ENCODE measurements at places on chromosomes 5 and 9. TPM values are rescaled to one million over a fixed set of nuclear protein-coding genes. Genes with fewer than 3 reads are reported as not detected.
A peak's percentile ranks its signal among the peaks of the same experiment; 100 is the strongest.

GRCh38 chr5:75614176-75614575, 2.9 kb downstream of the ANKDD1B start:
- DNase-seq, result no peak
- no peak overlapping the region for H3K4me3 ChIP-seq
- H3K36me3 ChIP-seq, result no peaks in the 10 kb centered on the region
- H3K27ac ChIP-seq, result no peak overlapping the region
- H3K27me3 ChIP-seq, result peaks cover 13% of the 10 kb centered on the region

- no peak overlapping the region for H3K4me3 ChIP-seq
- peaks cover 2% of the 10 kb centered on the region for H3K36me3 ChIP-seq
- DNase-seq, result no peak
- no peak overlapping the region for H3K27ac ChIP-seq
- H3K27me3 ChIP-seq, result no peaks in the 10 kb centered on the region
These were observed 90.6 kb downstream of the ZCCHC7 start for GRCh38 chr9:37210737-37211523.

DNA sequence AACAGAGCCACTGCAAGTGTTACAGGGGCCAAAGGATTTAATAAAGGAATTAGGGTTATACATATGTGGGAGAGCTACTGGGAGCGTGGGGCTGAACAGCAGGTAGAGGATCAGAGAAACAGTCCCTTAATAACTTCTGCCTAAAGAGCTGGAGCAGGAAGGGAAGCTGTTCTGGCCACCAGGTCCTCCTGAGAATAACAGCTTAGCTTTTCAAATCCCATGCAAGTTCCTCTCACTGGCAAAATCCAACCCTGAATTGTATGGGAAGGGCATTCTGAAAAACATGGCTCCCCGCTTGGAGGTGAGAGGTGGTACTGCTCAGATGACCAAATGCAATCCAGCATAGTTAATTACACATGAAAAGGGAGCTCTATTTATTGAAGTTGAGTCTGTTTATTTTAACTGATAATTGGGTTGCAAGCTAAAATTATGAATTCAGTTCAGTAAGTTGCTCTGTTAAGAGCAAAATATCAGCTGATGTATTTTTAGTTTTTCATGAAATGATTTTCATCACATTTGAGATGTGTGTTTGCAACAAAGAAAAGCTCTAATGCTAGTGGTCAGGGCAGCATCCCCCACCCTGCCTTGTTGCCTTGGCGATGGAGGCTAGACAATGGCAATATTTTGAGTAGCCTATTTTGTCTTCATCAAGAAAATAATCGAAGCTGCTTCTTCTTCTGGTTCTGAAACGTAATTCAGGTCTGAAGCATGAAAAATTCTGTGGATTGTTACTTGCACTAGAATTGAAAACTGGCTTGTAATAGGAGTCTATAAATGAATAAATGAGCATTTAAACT, 58.4 kb upstream of the SH3GL2 start:
- no peak overlapping the region for H3K4me3 ChIP-seq
- no peak for DNase-seq
- no peak overlapping the region for H3K27ac ChIP-seq
- no peaks in the 10 kb centered on the region for H3K4me1 ChIP-seq
- no peaks in the 10 kb centered on the region for H3K27me3 ChIP-seq

DNA sequence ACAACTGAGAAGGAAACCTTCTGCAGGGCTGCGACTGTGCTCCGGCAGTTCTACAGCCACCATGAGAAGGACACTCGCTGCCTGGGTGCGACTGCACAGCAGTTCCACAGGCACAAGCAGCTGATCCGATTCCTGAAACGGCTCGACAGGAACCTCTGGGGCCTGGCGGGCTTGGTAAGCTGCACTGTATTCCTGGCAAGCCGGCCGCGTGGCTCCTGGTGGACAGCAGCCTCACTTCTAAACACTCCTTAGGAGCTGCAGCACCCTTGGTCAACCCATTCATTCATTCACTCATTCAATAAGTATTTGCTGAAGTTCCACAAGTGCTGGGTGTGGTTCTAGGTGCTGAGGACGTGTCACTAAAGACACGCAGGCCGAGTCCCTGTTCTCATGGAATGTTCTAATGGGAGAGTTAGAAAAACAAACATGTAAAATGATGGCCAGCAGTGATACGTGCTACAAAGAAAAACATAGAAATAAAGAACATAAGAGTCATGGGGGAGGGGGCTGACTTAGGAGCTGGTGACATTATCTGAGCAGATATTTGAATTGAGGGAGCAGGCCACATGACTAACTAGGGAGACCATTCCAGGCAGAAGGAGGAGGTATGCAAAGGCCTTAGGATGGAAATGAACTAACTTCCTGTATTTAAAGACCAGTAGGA, 6.1 kb downstream of the IL4 start:
- peaks cover 2% of the 10 kb centered on the region for H3K36me3 ChIP-seq
- H3K27ac ChIP-seq, result no peak overlapping the region
- DNase-seq, result no peak

DNA sequence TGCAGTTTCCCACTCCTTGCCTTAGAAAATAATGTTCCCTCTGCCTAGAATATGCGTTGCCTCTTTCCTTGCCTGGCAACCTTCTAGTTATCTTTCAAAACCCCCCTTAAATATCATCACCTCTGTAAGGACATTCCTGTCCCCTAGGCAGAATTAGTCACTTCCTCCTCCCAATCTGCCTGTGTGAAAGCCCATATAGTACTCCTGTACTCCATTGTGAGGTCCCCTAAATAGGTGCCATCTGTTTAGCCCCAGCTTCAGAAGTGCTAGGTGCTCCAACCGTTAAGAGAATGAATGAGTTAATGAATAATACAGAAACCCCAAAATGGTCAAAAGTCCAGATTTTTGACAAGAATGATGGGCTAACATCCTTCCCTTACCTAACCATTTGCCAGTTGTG, 181.4 kb downstream of the GDNF start:
- no peak overlapping the region for H3K4me3 ChIP-seq
- no peak overlapping the region for H3K27ac ChIP-seq
- H3K27me3 ChIP-seq, result no peaks in the 10 kb centered on the region
- no peaks in the 10 kb centered on the region for H3K4me1 ChIP-seq
- no peaks in the 10 kb centered on the region for H3K36me3 ChIP-seq
- DNase-seq, result no peak

DNA sequence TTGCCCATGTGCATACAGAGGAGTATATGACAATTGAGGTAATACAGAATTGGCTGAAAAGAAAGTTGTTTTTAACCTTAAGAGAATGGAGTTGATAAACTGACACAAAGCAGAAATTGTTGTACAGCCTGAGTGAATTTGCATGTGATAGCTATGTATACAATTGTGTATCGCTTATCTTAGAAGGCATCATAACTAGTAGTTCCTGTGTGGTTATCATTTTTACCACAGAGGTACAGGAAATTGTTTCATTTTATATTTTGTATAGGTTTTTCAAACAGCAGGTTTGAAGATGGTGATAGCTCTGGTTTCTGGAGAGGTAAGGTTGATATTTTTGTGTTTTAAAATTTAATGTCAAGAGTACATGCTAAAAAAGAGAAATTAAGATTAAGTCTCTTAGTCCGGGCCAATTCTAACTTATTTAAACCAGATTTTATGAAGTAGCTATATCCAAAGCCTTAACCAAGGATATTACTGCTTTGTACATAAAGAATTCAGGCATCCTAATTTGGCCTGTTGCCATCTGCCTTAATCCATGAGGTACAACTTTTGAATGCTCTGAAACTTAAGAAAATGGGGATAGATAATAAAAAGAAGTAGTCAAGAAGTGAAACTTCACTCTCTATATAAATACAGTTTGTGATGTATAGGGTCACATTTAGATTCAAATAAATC, 26.0 kb downstream of the DDX4 start:
- H3K27ac ChIP-seq, result peak overlapping the region; percentile 52
- H3K36me3 ChIP-seq, result no peaks in the 10 kb centered on the region
- H3K27me3 ChIP-seq, result no peaks in the 10 kb centered on the region
- no peaks in the 10 kb centered on the region for H3K4me1 ChIP-seq
- peak; percentile 87 for DNase-seq

DNA sequence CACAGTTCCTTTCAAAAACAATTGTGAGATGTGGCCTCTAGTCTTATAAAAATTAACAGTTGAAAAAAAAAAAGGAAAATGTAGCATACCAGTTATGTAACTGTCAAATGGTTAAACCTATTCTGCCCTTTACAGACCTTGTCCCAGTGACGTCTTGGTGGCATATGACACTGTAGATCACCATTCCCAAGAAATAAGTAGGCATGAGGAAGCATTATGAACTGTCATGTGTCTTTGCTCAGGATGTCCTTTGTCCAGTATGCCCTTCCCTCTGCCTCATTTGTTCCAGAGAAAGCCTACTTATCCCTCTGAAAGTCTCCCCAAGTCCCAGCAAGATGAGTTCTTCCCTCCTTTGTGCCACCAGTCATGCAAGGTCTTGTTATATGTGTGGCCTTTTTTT, 63.2 kb downstream of the PAM start:
- H3K27me3 ChIP-seq, result no peaks in the 10 kb centered on the region
- DNase-seq, result no peak
- no peaks in the 10 kb centered on the region for H3K4me1 ChIP-seq
- H3K4me3 ChIP-seq, result no peak overlapping the region

GRCh38 chr9:71897577-71897976, 13.4 kb downstream of the ABHD17B start:
- H3K4me3 ChIP-seq, result peak overlapping the region; percentile 18
- peak overlapping the region; percentile 96 for H3K27ac ChIP-seq
- peak; percentile 49 for DNase-seq
- H3K36me3 ChIP-seq, result peaks cover 4% of the 10 kb centered on the region
- H3K27me3 ChIP-seq, result no peaks in the 10 kb centered on the region
- peaks cover 51% of the 10 kb centered on the region for H3K4me1 ChIP-seq

- H3K4me3 ChIP-seq, result no peak overlapping the region
- DNase-seq, result no peak
- H3K27me3 ChIP-seq, result no peaks in the 10 kb centered on the region
- no peak overlapping the region for H3K27ac ChIP-seq
- H3K36me3 ChIP-seq, result no peaks in the 10 kb centered on the region
- H3K4me1 ChIP-seq, result peaks cover 15% of the 10 kb centered on the region
These were observed 131.6 kb downstream of the SEMA6A start for GRCh38 chr5:116442931-116443551.

DNA sequence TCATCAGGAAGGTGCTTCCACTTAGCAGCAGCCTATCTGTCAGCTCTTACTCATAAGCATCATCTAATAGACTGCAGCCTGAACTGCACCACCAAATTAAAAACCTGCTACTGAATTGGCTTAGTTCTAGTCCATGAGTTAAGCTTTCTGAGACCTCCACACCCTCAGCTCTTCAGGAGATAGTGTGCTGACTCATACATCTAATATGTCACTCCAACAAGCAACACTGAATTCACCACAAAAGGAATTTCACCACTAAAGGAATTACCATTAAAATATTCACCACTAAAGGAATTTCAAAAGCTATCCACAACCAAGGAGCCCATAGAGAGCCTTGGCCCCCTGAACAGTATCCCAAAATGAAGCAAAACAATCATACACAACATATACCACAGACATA, 418.5 kb upstream of the RORB start:
- H3K27ac ChIP-seq, result no peak overlapping the region
- DNase-seq, result no peak
- no peaks in the 10 kb centered on the region for H3K36me3 ChIP-seq
- no peaks in the 10 kb centered on the region for H3K4me1 ChIP-seq
- H3K4me3 ChIP-seq, result no peak overlapping the region

- peaks cover 2% of the 10 kb centered on the region for H3K27me3 ChIP-seq
- H3K36me3 ChIP-seq, result no peaks in the 10 kb centered on the region
- no peak overlapping the region for H3K4me3 ChIP-seq
- DNase-seq, result no peak
These were observed 36.5 kb upstream of the IRX4 start for GRCh38 chr5:1919209-1919566.

- no peaks in the 10 kb centered on the region for H3K36me3 ChIP-seq
- H3K4me1 ChIP-seq, result no peaks in the 10 kb centered on the region
- no peak overlapping the region for H3K27ac ChIP-seq
- no peak overlapping the region for H3K4me3 ChIP-seq
These were observed 507.8 kb downstream of the MAT2B start for GRCh38 chr5:164013077-164013670.

DNA sequence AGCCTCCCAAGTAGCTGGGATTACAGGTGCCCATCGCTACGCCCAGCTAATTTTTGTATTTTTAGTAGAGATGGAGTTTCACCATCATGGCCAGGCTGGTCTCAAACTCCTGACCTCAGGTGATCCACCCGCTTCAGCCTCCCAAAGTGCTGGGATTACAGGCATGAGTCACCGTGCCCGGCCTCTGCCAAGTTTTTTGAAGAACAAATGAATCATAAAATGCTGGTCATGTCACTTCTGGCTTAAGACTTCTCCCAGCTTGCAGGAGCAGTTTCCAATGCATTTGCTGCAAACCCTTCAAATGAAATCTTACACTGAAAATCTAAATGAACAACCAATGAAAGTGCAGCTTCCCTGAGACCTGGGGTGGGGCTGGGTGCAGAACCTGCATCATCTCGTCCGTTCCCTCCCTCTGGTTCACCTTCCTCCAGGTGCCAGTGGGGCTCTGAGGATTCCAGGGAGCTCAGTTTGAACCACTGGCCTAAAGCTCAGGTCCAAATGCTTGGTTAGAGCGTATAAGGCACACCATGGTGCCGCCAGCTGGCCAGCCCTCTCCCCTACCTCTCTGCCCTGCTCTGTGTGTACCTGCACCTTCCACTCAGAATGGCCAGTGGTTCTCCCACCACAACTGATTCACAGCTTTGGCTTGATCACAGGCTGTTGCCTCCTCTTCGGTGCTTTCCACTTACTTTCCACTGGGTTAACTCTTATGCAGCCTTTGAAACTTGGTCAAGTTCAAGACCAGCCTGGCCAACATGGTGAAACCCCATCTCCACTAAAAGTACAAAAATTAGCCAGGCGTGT, 39.8 kb upstream of the FUBP3 start:
- DNase-seq, result no peak
- peaks cover 61% of the 10 kb centered on the region for H3K27me3 ChIP-seq
- peaks cover 62% of the 10 kb centered on the region for H3K4me1 ChIP-seq

- H3K27me3 ChIP-seq, result no peaks in the 10 kb centered on the region
- H3K36me3 ChIP-seq, result no peaks in the 10 kb centered on the region
- no peak overlapping the region for H3K4me3 ChIP-seq
- no peaks in the 10 kb centered on the region for H3K4me1 ChIP-seq
- no peak for DNase-seq
- H3K27ac ChIP-seq, result no peak overlapping the region
These were observed 73.5 kb upstream of the PTGER4 start for GRCh38 chr5:40606077-40606765.

- H3K4me1 ChIP-seq, result no peaks in the 10 kb centered on the region
- no peaks in the 10 kb centered on the region for H3K36me3 ChIP-seq
- H3K27me3 ChIP-seq, result no peaks in the 10 kb centered on the region
- no peak overlapping the region for H3K27ac ChIP-seq
- no peak overlapping the region for H3K4me3 ChIP-seq
These were observed 53.5 kb downstream of the TLR4 start for GRCh38 chr9:117757561-117758190.

GRCh38 chr5:107565791-107566767, 104.7 kb downstream of the EFNA5 start:
- no peak overlapping the region for H3K27ac ChIP-seq
- DNase-seq, result no peak
- H3K27me3 ChIP-seq, result no peaks in the 10 kb centered on the region
- H3K4me3 ChIP-seq, result no peak overlapping the region
- no peaks in the 10 kb centered on the region for H3K36me3 ChIP-seq

DNA sequence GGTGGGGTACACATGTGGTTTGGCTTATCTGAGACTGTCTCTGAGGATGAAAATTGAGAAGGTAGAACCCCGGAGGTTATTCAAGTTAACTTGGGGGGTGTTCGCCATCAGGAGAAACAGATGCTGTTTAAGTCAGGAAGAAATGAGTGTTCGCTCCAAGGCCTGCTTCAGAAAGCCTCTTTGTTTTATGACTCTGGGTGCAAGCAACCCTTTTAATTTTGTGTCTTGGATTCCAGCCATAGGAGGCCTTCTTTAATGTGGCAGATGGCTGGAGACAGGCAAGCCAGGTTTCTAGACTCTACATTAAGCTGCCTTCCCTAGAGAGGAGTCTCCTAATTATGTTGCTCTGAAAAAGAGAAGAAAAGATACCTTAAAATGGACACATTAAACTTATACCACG, 4.2 kb upstream of the SMAD5 start:
- H3K27me3 ChIP-seq, result peaks cover 7% of the 10 kb centered on the region
- DNase-seq, result no peak

The SLU7 gene
- 46.9 TPM for total RNA-seq

The DUSP1 gene
- total RNA-seq, result 54.1 TPM
